ENCODE measurements at places on chromosomes 2 and 18. TPM values are rescaled to one million over a fixed set of nuclear protein-coding genes. Genes with fewer than 3 reads are reported as not detected.

PLA2R1 gene
- total RNA-seq: 2.7 TPM

TMEM198 gene
- 3.4 TPM for total RNA-seq

TMEM200C gene
- total RNA-seq: 0.11 TPM

SRBD1 gene
- 20.4 TPM for total RNA-seq

COPS8 gene
- total RNA-seq: 71.5 TPM

TPRKB gene
- total RNA-seq: 20.8 TPM

CIDEA gene
- total RNA-seq: not detected

TDRD15 gene
- total RNA-seq: not detected

CRYBA2 gene
- total RNA-seq: not detected

CFAP65 gene
- total RNA-seq: not detected

COLEC12 gene
- total RNA-seq: under 0.01 TPM

Measured in placental epithelial cell (primary cell).